CD8-positive, alpha-beta memory T cell (primary cell): ENCODE measurements at places on chromosomes 11 and 22. TPM values are rescaled to one million over a fixed set of nuclear protein-coding genes. Genes with fewer than 3 reads are reported as not detected.

TIMM10B gene
- total RNA-seq = 46.3 TPM

DNA sequence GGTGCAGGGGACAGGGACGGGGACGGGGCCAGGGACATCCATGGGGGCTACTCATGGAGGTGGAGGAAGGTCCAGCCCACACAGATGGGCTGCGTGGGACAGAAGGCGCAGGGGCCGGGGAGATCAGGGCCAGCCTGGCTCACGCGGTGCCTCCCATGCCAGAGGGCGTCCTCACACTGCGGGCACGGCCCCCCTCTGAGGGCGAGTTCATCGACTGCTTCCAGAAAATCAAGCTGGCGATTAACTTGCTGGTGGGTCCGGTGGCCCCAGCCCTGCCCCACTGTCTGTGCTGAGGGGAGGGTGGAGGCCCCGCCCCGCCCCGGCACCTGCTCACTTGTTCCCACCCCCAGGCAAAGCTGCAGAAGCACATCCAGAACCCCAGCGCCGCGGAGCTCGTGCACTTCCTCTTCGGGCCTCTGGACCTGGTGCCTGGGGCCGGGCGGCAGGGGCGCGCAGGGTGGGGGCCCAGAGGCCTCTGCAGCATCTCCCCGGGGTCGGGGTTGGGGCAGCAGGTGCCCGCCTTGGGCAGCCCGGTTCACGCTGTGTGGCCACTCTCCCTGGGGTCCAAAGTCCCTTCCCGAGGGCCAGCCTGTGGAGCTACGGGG lies 15.8 kb downstream of the EPS8L2 start:
- H3K27ac ChIP-seq = no peak overlapping the region
- DNase-seq = peak; percentile 47
- H3K36me3 ChIP-seq = no peaks in the 10 kb centered on the region
- H3K27me3 ChIP-seq = peaks cover 19% of the 10 kb centered on the region
- peaks cover 26% of the 10 kb centered on the region for H3K4me1 ChIP-seq

GRCh38 chr22:49524362-49524761 lies 303.3 kb downstream of the BRD1 start:
- H3K4me1 ChIP-seq = no peaks in the 10 kb centered on the region
- H3K36me3 ChIP-seq = no peaks in the 10 kb centered on the region
- H3K27me3 ChIP-seq = no peaks in the 10 kb centered on the region
- no peak for DNase-seq
- H3K4me3 ChIP-seq = no peak overlapping the region

MTMR2 gene
- total RNA-seq = 46.4 TPM

APOA4 gene
- total RNA-seq = not detected

GRCh38 chr11:6319704-6320410 lies 444 bp downstream of the CAVIN3 start:
- H3K4me1 ChIP-seq = no peaks in the 10 kb centered on the region
- no peak overlapping the region for H3K27ac ChIP-seq
- H3K27me3 ChIP-seq = peaks cover 4% of the 10 kb centered on the region
- H3K36me3 ChIP-seq = no peaks in the 10 kb centered on the region
- H3K4me3 ChIP-seq = no peak overlapping the region
